ENCODE measurements at places on chromosomes 6 and 20. TPM values are rescaled to one million over a fixed set of nuclear protein-coding genes. Genes with fewer than 3 reads are reported as not detected.
A peak's percentile ranks its signal among the peaks of the same experiment; 100 is the strongest.

The GJA1 gene
- 194 TPM for total RNA-seq

The CRIP3 gene
- total RNA-seq = 0.47 TPM

The TBP gene
- 13.2 TPM for total RNA-seq

The SMPDL3A gene
- total RNA-seq = 8.2 TPM

The CCN6 gene
- not detected for total RNA-seq

The CD40 gene
- not detected for total RNA-seq

The FAM162B gene
- total RNA-seq = not detected

The SLC17A1 gene
- not detected for total RNA-seq

GRCh38 chr6:153210083-153210482 is 79.0 kb upstream of the RGS17 start:
- H3K27me3 ChIP-seq = peaks cover 1% of the 10 kb centered on the region
- no peak for DNase-seq
- no peak overlapping the region for H3K4me3 ChIP-seq
- H3K36me3 ChIP-seq = no peaks in the 10 kb centered on the region
- no peak overlapping the region for H3K27ac ChIP-seq

- no peak overlapping the region for H3K4me3 ChIP-seq
- H3K4me1 ChIP-seq = peaks cover 42% of the 10 kb centered on the region
- no peak for DNase-seq
- no peak overlapping the region for H3K27ac ChIP-seq
Measured at GRCh38 chr20:24779131-24779530, 169.9 kb upstream of the CST7 start.

GRCh38 chr6:80022803-80023202 is 18.4 kb downstream of the TTK start:
- H3K36me3 ChIP-seq = no peaks in the 10 kb centered on the region
- DNase-seq = no peak

- peaks cover 3% of the 10 kb centered on the region for H3K27me3 ChIP-seq
- H3K4me1 ChIP-seq = peaks cover 10% of the 10 kb centered on the region
- no peaks in the 10 kb centered on the region for H3K36me3 ChIP-seq
- DNase-seq = no peak
- no peak overlapping the region for H3K27ac ChIP-seq
Measured at GRCh38 chr20:57844626-57845596, 135.1 kb upstream of the PMEPA1 start.

DNA sequence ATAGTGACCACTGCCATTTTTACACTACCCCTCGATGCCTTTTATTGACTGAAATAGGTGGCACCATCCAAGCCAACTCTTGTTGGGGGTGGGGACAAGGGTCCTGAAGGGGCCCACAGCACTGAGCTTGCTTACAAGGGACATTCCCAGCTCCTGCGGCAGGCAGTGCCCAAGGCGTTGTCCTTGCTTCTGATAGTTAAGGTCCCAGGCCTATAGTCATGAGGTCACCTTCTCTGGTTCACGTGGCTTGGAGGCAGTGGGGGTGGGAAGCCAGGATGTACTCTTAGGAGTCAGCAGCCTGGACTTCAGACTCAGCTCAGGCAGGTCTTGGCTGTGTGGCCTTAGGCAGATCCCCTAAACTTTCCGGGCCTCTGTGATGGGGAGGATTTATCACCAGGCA is 48.6 kb downstream of the TOX2 start:
- no peaks in the 10 kb centered on the region for H3K36me3 ChIP-seq
- peaks cover 11% of the 10 kb centered on the region for H3K27me3 ChIP-seq
- no peak overlapping the region for H3K27ac ChIP-seq
- peaks cover 3% of the 10 kb centered on the region for H3K4me1 ChIP-seq
- no peak overlapping the region for H3K4me3 ChIP-seq

- H3K4me1 ChIP-seq = peaks cover 11% of the 10 kb centered on the region
- DNase-seq = no peak
- H3K4me3 ChIP-seq = no peak overlapping the region
- peaks cover 1% of the 10 kb centered on the region for H3K36me3 ChIP-seq
- H3K27me3 ChIP-seq = no peaks in the 10 kb centered on the region
- peak overlapping the region; percentile 93 for H3K27ac ChIP-seq
Measured at GRCh38 chr6:21033575-21034026, 499.3 kb downstream of the CDKAL1 start.

- no peaks in the 10 kb centered on the region for H3K36me3 ChIP-seq
- DNase-seq = no peak
- peaks cover 65% of the 10 kb centered on the region for H3K27me3 ChIP-seq
- no peak overlapping the region for H3K27ac ChIP-seq
- H3K4me1 ChIP-seq = no peaks in the 10 kb centered on the region
Measured at GRCh38 chr20:21092806-21093205, 13.4 kb downstream of the LINC00237 start.

- H3K27me3 ChIP-seq = peaks cover 67% of the 10 kb centered on the region
- H3K27ac ChIP-seq = peak overlapping the region; percentile 89
- DNase-seq = no peak
- H3K4me3 ChIP-seq = peak overlapping the region; percentile 73
- peaks cover 8% of the 10 kb centered on the region for H3K36me3 ChIP-seq
Measured at GRCh38 chr6:100465701-100466409, 1.1 kb upstream of the SIM1 start.

DNA sequence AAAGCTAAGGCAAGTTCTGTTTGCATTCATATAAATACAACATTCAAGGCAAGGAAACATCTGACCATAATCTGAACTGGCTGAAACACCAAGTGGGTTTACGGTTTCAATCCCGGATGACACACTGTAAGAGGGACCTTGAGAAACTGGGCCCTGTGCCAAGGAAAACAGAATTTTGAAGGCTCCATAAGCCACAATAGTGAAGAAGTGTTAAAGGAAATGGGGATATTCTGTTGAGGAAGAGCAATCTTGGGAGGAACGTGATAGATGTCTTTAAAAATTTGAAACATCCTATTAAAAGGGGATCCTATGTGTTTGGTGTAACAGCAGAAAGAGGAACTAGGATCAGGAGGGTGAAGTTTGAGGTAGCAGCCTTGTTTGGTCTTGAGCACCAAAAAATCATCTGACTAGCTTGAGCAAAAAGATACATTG is 82.4 kb upstream of the TAB2 start:
- DNase-seq = no peak
- H3K27ac ChIP-seq = no peak overlapping the region
- H3K27me3 ChIP-seq = no peaks in the 10 kb centered on the region
- no peak overlapping the region for H3K4me3 ChIP-seq
- no peaks in the 10 kb centered on the region for H3K36me3 ChIP-seq
- peaks cover 44% of the 10 kb centered on the region for H3K4me1 ChIP-seq

DNA sequence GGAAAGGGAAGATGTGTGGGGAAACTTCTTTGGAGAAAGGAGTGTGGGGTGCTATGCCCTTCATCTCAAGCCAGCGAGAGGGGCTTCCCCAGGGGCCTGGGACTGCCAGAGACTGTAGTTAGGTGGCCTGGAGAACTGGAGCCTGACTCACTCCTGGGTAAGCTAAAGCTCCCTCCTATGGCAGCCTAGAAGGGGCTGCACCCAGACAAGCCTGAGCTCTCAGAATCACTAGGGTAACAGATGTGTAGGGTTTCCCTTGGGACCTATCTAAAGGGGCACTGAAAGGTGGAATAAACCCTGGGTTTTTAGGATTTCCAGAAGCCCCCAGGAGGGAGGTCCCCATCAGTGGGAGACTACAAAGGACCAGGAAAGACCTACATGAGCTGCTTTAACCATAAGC is 1.6 kb upstream of the ARMC2 start:
- H3K27me3 ChIP-seq = no peaks in the 10 kb centered on the region
- DNase-seq = no peak
- H3K27ac ChIP-seq = no peak overlapping the region
- H3K36me3 ChIP-seq = no peaks in the 10 kb centered on the region
- H3K4me1 ChIP-seq = peaks cover 15% of the 10 kb centered on the region

- no peak for DNase-seq
- H3K4me1 ChIP-seq = no peaks in the 10 kb centered on the region
- H3K27ac ChIP-seq = no peak overlapping the region
- H3K4me3 ChIP-seq = no peak overlapping the region
Measured at GRCh38 chr6:86686496-86686895, 250.8 kb upstream of the HTR1E start.

GRCh38 chr20:4820806-4821518 is 99.3 kb downstream of the PRND start:
- peaks cover 3% of the 10 kb centered on the region for H3K36me3 ChIP-seq
- H3K4me3 ChIP-seq = peak overlapping the region; percentile 35
- peaks cover 31% of the 10 kb centered on the region for H3K4me1 ChIP-seq
- DNase-seq = peak; percentile 65
- no peaks in the 10 kb centered on the region for H3K27me3 ChIP-seq
